Pancreas (tissue), 10 donors: ENCODE measurements at places on chromosomes 13 and 19. TPM values are rescaled to one million over a fixed set of nuclear protein-coding genes. Genes with fewer than 3 reads are reported as not detected.

The CYP4F8 gene
- total RNA-seq = not detected

The RINL gene
- total RNA-seq = 16.9 TPM

The ING1 gene
- 6.7 TPM for total RNA-seq

The CC2D1A gene
- total RNA-seq = 26.5 TPM

DNA sequence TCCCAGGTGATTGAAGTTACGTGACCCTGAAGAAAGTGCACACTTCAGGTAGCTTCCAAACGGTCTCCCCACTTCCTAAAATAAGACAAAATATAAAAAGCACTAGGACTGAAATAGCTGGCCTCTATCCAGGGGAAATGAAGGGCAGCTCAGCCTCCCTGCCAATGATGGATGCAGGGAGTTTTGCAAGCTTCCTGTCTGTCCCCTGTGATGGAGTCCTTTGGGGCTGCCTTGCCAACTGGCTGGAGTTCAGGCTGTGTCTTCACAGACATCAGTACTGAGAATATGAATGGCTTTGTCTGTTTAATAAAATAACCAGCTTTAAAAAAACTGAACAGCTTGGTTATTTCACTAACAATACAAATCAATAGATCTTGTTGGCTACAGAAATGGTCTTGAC is 101.4 kb upstream of the GPR12 start:
- no peak for DNase-seq
- no peaks in the 10 kb centered on the region for H3K36me3 ChIP-seq
- H3K27ac ChIP-seq = no peak overlapping the region

GRCh38 chr13:25575562-25575961 is 203.8 kb downstream of the ATP8A2 start:
- no peak overlapping the region for H3K4me3 ChIP-seq
- no peaks in the 10 kb centered on the region for H3K4me1 ChIP-seq
- DNase-seq = no peak
- no peaks in the 10 kb centered on the region for H3K36me3 ChIP-seq
- no peak overlapping the region for H3K27ac ChIP-seq

- no peak overlapping the region for H3K27ac ChIP-seq
- no peaks in the 10 kb centered on the region for H3K27me3 ChIP-seq
- H3K4me1 ChIP-seq = no peaks in the 10 kb centered on the region
- DNase-seq = no peak
Observed at GRCh38 chr13:23440821-23441618, 7.5 kb upstream of the SACS start.

GRCh38 chr13:48833412-48833811 is 142.3 kb upstream of the FNDC3A start:
- no peak overlapping the region for H3K27ac ChIP-seq
- H3K4me3 ChIP-seq = no peak overlapping the region
- H3K4me1 ChIP-seq = no peaks in the 10 kb centered on the region
- no peaks in the 10 kb centered on the region for H3K36me3 ChIP-seq
